ENCODE measurements at places on chromosomes 13 and 19.

DNA sequence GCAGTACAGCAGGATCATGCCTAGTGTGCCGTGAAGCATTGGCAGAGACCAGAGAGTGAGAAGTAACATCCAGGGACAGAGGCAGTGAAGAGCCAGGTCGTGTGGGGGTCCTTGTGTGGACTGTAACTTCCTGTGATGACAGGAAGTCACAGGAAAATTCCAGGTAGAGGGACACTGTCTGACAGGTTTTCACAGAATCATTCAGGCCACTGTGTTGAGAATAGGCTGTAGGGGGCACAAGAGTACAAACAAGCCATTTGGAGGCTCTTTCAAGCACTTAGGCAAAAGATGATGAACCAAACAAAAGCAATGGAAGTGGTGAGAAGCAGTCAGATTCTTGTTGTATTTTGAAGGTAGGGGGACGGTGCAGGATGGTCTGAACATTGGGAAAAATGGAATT lies 46.4 kb downstream of the N4BP2L1 start:
- DNase-seq = peak; percentile 3

DNA sequence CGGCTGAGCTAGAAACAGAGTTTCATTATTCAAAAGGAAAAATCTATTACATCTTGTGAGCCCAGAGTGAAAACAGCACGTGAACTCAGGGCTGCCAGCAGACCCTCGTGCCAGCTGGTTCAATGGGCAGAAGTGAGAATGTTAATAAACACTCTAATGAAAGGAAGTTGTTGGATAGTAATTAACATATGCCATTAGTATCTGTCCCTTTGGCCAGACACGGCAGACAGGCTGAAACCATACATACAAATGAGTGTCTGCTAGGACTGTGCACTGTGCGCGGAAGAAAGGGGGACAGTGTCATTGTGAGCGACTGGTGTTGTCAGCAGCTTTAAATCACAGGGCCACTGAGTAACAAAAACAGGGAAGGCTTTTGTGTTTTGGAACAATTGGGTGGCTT lies 121.9 kb upstream of the TSC22D1 start:
- DNase-seq = no peak

DNA sequence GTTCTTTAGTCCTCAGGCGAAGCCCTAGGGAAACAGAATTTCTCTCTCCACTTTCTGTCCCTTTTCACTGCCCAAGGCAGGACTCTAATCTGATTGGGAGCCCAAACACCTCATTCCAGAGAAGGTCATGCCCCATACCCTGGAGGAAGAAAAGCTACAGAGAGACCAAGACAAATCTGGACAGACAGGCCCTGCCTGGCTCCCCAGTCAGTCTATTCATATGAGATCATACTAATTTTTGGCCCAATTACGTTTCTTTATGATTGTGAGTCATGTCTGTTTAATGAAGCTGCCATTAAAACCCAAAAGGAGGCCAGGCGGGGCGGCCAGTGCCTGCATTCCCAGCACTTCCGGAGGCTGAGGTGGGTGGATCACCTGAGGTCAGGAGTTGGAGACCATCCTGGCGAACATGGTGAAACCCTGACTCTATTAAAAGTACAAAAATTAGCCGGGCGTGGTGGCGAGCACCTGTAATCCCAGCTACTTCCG lies 3.3 kb upstream of the AP3D1 start:
- no peak for DNase-seq

GRCh38 chr19:58550362-58551122 lies 4.4 kb downstream of the CHMP2A start:
- DNase-seq = no peak

- no peak for DNase-seq
Measured at GRCh38 chr13:113996081-113996911, 22.4 kb upstream of the C13orf46 start.

- no peak for DNase-seq
Measured at GRCh38 chr13:27967203-27967735, 1.8 kb downstream of the CDX2 start.

DNA sequence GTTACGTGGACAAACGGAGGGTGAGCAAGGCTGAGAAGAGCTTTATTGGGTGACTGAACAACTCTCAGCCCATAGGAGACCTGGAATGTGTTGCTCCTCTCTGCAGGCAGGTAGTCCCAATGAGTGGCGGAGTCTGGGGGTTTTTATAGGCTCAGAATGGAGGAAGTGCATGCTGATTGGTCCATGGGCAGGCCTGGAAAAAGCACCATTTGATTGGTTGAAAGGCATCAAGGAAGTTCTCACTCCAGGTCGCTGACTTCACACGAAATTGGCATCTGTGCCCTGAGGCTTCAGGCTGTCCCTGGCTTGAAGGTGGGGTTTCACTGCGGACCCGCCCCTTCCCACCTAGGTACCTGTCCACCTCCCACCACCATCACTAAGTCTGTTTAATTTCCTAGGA lies 65.4 kb downstream of the SPATA13 start:
- no peak for DNase-seq
